ENCODE measurements at places on chromosomes 16 and 17.

DNA sequence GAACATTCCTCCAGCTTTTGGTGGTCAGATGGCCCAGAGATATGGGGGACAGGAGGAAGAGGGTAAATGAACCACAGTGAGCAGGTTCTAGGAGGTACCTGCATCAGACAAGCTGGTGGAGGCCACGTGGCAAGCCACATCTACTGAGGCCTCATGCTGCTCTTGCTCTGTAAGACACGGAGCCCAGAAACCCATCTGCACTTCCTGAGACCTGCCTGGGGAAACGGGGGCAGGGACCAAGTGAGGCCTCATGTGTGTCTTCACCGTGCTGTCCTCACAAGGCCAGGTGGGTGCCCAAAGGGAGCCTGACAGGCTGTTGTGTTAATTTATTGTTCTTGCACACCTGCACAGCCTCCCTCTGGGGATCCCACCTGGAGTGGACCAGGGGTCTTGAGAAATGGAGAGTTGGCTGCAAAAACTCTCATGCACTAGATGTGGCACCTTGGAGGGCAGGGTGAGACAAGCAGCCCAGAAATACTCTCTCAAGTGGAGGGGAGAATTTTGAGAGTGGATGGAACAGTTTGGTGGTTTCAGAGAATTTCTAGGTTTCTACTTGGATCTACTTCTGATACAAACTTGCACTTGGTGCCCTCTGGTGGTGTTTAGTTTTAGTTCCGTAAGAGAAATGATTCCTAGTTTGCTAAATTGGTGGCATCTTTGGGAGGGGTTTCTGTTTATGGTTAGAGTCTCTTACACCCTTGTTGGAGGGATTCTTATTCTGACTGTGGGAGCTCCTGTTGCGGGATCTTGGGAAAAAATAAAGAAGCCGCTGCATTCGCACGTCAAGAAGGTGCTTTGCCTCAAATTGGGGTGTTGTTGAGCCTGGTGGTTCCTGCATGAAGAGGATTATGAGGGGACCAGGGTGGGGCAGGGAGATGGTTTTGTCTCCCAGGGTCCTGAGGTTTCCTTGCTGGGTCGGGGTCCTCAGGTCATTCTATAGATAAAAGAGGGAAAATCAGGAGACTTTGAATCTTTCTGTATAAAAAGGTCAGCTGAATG is 47.5 kb downstream of the SLC6A2 start:
- no peak for DNase-seq

DNA sequence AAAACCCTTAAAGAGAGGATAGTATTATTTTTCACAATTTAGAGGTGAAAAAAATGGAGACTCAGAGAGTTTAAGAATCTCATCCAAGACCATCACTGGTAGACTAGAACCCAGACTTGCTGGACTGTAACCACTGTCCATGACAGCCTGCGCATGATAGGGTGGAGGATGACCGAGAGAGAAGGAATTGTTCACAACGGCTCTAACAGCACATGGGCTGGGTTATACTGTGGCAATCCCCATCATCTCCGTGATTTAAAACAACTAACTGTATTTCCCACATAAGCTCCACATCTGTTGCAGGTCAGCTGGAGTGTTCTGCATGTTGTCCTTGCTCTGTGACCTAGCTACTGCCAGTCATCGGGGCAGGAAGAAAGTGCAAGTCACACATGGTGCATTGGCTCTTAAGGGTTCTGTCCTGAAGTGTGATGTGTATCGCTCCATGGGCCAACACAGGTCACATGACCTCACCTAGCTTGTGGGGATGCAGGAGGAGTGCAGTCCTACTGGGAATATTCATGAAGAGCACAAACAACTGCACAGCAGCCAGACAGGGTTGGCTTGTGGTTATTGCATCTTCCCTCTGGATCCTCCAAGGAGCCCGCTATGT is 131.2 kb upstream of the MPHOSPH6 start:
- DNase-seq: no peak

- DNase-seq: no peak
These were observed 21.9 kb downstream of the PMM2 start for GRCh38 chr16:8819411-8820034.

GRCh38 chr16:84294531-84295142 is at the start of gene WFDC1:
Gene WFDC1 (plus strand): TSS chr16:84294878. CDS start chr16:84294972, 94 bp downstream.
- DNase-seq: no peak

GRCh38 chr16:88930716-88931115 is 46.3 kb downstream of the CBFA2T3 start:
- no peak for DNase-seq

DNA sequence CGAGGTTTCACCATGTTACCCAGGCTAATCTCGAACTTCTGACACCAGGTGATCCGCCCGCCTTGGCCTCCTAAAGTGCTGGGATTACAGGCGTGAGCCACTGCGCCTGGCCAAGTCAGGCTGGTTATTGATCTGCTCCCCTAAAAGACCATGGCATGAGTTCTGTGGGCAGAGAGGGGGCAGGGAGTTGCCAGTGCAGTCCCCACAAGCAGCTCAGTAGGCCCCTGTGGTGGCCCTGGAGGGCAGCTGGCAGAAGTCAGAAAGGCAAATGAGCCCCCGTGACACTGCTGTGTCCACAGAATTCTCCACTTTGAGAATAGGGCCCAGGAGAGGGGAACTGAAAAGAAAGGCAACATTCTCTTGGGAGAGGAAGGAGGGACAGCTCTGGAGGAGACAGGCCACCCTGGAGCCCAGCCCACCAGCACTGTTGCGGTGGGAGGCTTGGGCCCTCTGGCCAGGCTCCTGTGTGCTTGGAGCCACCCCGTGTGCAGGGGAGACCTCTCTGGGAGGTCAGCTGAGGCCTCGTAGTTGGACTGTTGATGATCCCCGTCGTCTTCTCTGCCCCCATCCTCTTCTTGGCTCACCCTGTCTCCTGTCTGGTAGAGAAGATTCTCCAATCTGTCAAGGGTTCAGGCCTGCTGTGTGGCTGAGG is 2.1 kb upstream of the AMDHD2 start:
- DNase-seq: no peak

GRCh38 chr16:31461201-31461920 is 2.1 kb downstream of the ARMC5 start:
- no peak for DNase-seq

DNA sequence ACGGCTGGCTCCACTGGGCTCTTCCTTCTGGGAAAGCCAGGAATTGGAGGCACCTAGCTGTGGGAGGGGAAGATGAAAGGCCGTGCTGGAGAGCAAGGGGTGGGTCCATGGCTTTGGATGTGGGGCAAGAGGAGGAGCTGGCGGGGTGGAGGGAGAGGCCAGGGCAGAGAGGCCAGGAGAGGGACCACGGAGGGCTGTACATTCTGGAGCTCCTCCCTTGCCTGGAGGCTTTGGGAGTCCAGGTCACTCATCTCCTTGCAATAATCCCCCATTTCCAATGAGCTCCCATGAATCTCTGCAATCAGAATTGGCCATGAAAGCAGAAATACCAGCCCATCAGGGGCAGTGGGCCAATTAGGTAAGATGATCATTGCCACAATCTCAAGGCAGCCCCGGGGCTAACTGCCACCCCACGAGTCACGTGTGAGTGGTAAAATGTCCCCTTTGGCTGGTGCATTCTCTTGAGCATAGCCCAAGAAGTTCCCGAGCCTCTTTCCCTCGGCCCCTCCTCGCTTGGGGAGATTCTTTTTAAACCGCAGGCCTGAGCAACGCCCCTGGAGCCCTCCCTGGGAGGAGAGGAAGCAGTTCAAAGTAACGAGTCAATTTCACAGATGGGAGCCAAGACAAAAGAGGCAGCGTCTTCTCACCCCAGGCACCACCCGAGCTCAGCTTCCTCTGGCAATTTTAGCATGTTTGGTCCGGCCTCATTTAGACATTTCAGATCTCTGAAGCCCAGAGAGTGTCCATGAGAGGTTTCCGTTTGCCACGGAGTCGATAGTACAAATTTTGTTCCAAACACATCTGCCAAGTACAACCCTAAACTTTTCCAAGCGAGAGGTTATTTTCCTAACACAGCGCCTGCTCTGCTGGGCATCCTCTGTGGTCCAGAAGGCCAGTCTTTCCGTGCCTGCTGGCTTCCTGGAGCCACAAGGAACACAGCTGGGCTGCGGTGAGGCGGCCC is 13.4 kb downstream of the RTN4RL1 start:
- DNase-seq: no peak

DNA sequence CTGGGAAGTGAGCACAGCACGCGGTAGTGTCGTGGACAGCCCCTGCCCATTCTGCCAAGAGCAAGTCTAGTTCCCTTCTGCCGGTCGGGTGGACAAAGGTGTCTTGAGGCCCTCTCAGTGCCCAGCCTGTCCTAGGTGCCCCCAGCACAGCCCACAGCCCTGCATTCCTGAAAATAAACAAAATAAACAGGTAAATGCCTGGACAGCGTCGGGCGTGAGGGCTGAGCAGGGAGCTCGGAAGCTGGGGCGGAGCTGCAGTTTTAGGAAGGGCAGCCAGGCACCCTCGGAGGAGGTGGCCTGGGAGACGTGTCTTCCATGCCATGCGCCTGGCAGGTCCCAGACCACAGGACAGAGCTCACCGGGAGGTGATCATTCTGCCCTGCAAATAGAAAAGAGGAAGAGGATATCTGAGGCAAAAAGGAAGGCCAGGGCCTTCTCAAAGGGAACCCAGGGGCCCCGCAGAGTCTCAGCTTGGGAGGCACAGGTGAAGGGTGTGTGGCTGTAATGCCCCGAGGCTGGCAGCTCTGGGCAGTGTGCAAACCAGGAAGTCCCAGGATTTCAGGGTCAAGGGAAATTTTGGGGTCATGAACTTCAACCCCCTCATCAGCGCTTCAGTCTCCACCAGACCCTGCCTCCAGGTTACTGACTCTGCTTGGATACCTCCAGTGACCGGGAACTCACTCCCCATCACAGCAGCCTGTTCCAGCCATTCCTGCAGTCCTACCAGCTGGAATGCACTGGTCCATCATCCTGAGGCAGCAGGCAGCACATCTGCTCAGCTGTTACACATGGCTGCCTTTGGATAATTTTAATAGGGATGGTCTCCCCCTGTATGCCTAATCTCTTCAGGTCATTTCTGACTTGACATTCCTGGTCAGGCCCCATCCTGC is 1.7 kb downstream of the ZNF469 start:
- DNase-seq: no peak

DNA sequence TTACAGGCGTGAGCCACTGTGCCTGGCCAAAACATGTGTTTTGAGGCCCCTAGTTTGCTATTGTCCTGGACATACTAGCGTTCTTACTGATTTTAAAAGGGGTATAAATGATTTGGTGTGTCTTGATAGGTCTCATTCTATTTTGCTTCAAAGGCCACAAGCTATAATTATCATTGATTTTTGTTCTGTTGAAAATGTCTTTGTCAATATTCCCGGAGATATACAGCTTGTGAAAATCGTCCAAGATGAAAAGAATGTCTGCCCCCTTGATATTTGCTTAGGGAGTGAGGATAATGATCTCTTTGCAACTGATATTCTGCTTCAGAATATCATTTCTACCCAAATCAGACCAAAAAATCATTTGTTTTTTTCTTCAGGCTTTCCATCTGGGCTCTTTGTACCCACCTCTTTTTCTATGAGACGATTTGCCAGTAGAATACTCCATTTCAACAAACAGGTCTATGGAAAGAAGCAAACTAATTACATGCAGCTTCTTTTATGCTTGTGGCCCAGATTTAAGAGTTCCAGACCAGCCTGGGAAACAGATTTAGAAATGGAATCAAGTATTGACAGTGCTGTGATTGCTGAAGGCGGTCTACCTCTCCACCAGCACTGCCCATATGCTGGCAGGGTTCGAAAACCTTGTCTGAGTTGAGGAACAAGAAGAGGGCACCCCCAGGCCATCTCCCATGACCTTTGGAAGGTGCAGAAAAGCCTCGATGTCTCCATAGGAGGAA is 14.1 kb upstream of the ST6GALNAC1 start:
- DNase-seq: no peak

GRCh38 chr16:52547834-52548215 is 882 bp upstream of the TOX3 start:
- DNase-seq: no peak

GRCh38 chr17:15918661-15919259 is 26.2 kb upstream of the ADORA2B start:
- no peak for DNase-seq

GRCh38 chr16:79253100-79253631 is 347.4 kb downstream of the MAF start:
- no peak for DNase-seq

DNA sequence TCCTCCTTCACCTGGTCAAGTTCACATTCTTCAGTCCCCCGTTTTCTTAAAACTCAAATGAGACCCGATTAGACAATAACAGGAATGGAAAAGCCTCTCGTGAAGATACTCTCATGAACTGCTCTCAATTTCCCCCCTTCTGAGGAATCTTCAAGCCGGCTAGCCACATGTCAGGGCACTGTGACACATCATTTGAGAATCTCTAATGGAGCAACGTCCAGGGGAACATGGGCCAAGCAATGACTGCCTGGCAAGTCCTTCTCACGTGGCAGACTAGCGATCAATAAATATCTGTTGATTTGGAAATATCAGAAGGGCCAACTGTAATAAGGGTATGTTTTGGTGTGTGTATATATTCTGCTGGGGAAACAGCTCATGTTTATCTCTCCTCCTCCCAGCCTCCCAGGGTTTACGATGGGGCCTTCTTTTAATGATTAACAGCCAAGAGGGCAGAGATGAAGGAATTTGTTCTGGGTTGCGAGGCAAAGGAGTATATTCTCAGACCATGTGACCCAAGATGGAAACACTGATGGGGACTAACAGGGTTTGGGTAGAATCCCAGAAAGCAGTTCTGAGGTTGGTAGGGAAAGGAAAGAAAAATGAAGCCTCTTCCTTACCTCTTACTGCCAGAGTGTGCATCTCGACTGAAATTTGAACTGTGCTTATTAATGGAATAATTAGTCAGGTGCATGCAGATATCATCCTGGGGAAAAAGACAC is 21.4 kb downstream of the TTLL6 start:
- DNase-seq: no peak

DNA sequence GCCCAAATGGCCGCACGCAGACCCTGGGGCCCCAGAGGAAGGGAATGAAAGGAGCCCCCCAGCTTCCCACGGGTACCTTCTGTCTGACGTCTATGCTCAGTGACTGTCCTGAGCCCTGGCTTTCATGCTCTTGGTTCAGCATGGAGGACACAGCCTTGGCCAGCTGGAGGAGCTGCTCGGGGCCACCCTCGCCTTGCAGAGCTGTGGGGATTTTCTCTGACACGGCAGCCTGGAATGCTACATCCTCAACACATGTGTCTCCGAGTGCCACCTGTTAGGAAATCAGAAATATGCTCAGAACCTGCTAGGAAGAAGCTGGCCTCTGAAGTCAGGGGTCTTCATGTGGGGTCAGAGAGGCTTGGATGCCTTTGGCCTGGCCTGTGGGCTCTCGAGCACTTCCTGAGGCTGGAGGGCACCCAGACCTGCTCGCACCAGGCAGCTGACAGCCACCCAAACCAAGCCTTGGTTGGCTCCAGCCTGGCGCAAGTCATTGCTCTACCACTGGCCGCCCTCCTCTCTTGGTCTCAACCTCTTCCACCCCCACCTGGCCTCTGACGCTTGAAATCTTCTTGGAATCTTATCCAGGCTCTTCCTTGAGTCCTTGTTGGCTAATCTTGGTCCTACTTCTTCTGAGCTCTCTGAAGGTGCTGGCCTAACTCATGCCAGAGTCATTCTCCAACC is 63.7 kb upstream of the BCO1 start:
- no peak for DNase-seq

DNA sequence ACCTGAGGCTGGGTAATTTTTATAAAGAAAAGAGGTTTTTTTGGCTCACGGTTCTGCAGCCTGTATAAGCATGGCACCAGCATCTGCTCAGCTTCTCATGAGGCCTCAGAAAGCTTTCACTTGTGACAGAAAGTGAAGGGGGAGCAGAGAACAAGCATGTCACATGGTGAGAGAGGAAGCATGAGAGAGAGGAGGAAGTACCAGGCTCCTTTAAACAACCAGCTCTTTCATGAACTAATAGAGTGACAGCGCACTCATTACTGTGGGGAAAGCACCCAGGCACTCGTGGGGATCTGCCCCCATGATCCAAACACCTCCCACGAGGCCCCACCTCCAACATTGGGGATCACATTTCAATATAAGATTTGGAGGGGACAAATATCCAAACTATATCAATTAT is 86.8 kb downstream of the USP32 start:
- no peak for DNase-seq
